ENCODE measurements at places on chromosomes 2 and 18.

GRCh38 chr2:57602733-57603132, 443.9 kb upstream of the VRK2 start:
- DNase-seq = peak; percentile 20

DNA sequence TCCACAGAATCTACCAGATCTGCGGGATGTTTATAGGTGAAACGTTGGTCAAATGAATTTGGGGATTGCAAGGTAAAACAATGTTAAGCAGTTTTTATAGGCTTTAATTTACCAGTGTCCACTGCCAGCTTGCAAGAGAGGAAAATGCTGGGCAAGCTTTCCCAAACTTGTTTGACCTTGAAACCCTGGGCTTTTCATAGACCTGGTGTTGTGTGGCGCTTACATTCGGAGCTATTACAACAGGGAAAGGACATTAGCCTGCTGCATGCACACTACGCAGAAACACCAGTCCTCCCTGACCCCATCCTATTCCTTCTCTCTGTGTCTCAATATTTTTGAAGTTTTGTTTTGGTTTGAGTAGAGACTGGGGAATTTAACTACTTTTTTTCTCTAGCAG, 59.6 kb upstream of the AGPS start:
- no peak for DNase-seq

DNA sequence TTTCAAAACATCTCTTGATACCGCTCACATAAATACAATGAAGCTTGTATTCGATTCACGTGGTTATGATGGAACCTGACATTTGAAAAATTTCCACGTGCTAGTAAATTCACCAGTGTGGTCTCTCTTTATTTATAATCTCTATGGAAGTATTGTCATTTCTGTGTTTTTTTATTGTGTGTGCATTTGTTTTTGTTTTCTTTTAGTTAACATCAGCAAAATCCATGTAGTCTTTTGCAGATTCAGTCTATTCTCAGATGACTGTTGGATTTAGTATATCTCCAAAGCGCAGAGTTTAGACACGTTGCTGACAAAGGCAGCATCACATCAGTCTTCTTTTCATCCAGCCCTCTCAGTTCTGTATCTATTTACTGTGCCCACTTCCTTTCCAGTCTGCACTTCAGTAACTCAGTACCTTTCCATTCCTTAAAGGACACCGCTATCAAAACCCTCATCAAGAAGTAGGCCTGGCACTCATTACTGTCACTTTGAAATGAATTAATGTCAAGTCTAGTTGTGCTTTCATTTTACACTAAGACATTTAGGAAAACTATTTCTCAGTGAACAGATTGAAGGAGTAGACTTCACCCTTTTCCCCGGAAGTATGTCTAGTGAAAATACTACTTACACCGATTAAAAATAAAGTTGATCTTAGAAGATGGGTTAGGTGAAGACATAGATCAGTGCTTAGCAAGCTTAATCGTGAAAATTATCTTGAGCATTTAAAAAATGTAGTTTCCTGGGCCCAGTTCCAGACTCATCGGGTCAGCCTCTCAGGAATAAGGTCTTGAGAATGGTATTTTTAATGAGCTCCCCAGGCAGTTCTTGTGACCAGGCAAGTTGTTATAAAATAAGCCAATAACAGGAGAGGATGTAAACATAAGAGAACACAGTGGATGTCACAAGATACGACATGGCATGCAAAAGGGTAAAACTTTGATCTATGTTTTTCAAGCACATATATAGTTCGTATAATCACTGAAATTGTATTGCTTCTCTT, 506.8 kb upstream of the ZEB2 start:
- no peak for DNase-seq

DNA sequence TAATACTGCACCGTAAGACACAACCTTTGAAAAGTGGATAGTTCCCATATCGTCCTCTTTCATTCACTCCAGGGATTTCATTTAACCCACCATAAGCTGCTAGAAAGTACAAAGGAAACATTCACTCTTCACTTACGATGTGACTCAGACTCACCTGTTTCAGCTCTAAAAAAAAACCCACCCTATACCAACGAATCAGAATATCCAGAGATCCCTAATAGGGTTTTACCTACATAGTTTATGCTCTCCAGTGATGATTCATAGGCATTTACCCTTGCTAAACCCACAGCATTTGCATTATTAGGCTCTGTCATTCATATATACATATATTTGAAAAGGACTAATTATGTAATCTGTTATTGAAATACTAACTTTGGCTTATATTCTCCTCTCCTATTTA, 60.2 kb downstream of the PRPF40A start:
- DNase-seq = no peak

GRCh38 chr18:23146861-23147469, 11.7 kb downstream of the CABLES1 start:
- no peak for DNase-seq

- DNase-seq = no peak
These were observed 77.3 kb upstream of the RPL31 start for GRCh38 chr2:100924520-100925451.

- no peak for DNase-seq
These were observed 6.3 kb upstream of the ADGRF3 start for GRCh38 chr2:26352892-26353291.

Data from NCI-H187 treated with DMSO at 0.1 percent for 48 hours (cell line).